MCF 10A (cell line): ENCODE measurements at places on chromosomes 13 and 19. TPM values are rescaled to one million over a fixed set of nuclear protein-coding genes. Genes with fewer than 3 reads are reported as not detected.

Gene ANGPTL4
- 12.6 and 32.8 TPM in 2 replicates for total RNA-seq

GRCh38 chr19:44840811-44841210 lies 5.3 kb upstream of the NECTIN2 start:
- no peak overlapping the region for H3K4me3 ChIP-seq
- H3K4me1 ChIP-seq: peaks cover 12% of the 10 kb centered on the region
- no peaks in the 10 kb centered on the region for H3K27me3 ChIP-seq
- DNase-seq: no peak
- no peak overlapping the region for H3K27ac ChIP-seq
- no peaks in the 10 kb centered on the region for H3K36me3 ChIP-seq

Gene C19orf67
- total RNA-seq: not detected in 2 replicates

Gene SULT2B1
- not detected in 2 replicates for total RNA-seq

DNA sequence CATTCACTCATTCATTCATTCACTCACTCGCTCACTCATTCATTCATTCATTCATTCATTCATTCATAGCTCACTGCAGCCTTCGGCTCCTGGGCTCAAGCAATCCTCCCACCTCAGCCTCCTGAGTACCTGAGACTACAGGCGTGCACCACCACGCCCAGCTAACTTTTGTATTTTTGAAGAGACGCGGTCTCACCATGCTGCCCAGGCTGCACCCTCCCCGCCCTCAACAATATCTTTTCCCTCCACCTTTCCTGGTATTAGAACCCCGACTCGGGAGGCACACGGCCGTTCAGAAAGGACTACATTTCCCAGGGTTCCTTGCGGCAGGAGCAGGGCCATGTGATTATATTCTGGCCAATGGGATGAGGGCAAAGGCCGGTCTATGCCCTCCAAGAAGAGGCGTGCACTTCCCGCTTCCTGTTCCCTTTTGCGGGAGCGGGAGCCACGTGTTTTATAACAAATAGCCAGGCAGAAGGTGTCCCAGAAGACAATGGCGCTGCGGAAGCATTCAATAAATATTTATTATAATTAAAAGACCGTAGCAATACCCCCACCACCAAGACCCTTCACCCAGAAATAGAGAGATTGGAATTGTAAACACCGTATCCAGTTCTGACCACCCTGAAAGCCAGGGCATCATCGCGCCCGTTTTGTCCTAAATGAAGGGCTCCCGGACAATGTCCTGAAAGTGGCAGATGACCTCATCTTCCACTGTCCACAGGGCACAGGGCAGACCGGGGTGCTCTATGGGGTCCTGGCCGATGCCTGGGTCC lies 15.9 kb downstream of the TICAM1 start:
- no peak overlapping the region for H3K27ac ChIP-seq
- H3K4me3 ChIP-seq: peak overlapping the region; percentile 29
- no peaks in the 10 kb centered on the region for H3K27me3 ChIP-seq
- peaks cover 47% of the 10 kb centered on the region for H3K36me3 ChIP-seq
- DNase-seq: peak; percentile 95

- peak overlapping the region; percentile 67 for H3K27ac ChIP-seq
- peak overlapping the region; percentile 83 for H3K4me3 ChIP-seq
- H3K4me1 ChIP-seq: peaks cover 18% of the 10 kb centered on the region
- no peaks in the 10 kb centered on the region for H3K36me3 ChIP-seq
- DNase-seq: peak; percentile 93
- no peaks in the 10 kb centered on the region for H3K27me3 ChIP-seq
Measured at GRCh38 chr19:6516659-6517291, 14.1 kb upstream of the TNFSF9 start.

DNA sequence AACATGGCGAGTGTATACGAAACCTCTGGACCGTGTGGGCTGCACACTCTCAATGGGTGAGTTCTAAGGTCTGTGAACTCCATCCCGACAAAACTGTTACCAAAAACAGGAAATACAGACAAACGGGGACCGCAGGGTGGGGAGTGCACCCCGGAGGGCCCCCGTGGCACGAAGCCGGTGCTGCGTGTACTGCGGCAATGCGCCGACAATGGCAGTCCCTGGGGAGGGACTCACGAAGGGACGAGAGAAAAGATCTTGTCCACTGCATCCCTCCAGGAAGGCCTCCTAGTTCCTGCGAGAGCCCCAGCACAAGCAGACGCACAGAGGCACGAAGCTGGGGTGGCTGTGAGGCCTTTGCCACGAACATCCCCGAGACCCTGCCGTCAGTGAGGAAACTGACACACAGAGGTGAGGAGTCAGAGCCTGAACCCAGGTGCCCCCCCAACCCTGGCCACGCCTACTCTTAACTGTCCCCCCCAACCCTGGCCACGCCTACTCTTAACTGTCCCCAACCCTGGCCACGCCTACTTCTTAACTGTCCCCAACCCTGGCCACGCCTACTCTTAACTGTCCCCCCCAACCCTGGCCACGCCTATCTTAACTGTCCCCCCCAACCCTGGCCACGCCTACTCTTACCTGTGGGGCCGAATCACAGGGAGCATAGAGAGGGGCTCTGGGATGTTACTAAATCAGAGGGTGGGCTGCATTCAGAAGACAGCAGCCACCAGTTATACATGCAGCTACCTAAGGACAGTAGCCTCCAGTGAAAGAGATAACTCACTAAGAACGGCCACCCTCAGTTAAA lies 4.2 kb downstream of the MED16 start:
- H3K27me3 ChIP-seq: no peaks in the 10 kb centered on the region
- no peak for DNase-seq
- H3K4me3 ChIP-seq: no peak overlapping the region
- H3K27ac ChIP-seq: no peak overlapping the region
- H3K36me3 ChIP-seq: peaks cover 45% of the 10 kb centered on the region
- peaks cover 10% of the 10 kb centered on the region for H3K4me1 ChIP-seq

- H3K36me3 ChIP-seq: peaks cover 7% of the 10 kb centered on the region
- no peaks in the 10 kb centered on the region for H3K4me1 ChIP-seq
- no peak overlapping the region for H3K4me3 ChIP-seq
- DNase-seq: no peak
- no peak overlapping the region for H3K27ac ChIP-seq
- no peaks in the 10 kb centered on the region for H3K27me3 ChIP-seq
Measured at GRCh38 chr19:16890461-16891184, 1.8 kb downstream of the F2RL3 start.

Gene VSTM2B
- not detected in 2 replicates for total RNA-seq

Gene ZNF528
- total RNA-seq: 16.0 and 21.6 TPM in 2 replicates

DNA sequence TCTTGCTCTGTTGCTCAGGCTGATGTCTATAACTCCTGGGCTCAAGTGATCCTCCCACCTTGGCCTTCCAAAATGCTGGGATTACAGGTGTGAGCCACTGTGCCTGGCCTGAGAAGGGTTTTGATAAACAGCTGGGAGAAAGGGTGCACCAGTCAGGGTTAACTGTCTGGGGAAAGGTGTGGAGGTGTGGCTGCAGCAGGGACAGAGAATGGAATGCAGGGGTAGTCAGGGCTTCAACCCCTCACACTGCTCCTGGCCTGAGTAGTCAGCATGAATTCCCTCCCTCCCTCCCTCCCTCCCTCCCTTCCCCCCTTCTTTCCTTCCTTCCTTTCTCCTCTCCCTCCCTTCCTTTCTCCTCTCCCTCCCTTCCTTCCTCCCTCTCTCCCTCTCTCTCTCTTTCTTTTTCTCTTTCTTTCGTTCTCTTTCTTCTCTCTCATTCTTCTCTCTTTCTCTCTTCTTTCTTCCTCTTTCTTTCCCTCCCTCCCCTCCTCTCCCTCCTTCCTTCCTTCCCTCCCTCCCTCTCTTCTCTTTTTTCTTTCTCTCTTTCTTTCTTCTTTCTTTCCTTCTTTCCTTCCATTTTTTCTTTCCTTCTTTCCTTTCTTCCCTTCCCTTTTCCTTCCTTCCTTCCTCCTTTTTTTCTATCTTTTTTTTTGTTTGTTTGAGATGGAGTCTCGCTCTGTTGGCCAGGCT lies 16.0 kb downstream of the MYO1F start:
- H3K4me1 ChIP-seq: no peaks in the 10 kb centered on the region
- no peaks in the 10 kb centered on the region for H3K36me3 ChIP-seq
- no peak overlapping the region for H3K4me3 ChIP-seq
- DNase-seq: no peak
- H3K27ac ChIP-seq: no peak overlapping the region

GRCh38 chr13:99059498-99060075 lies 81.7 kb upstream of the DOCK9 start:
- H3K36me3 ChIP-seq: peaks cover under 1% of the 10 kb centered on the region
- H3K27ac ChIP-seq: peak overlapping the region; percentile 59
- no peak for DNase-seq

DNA sequence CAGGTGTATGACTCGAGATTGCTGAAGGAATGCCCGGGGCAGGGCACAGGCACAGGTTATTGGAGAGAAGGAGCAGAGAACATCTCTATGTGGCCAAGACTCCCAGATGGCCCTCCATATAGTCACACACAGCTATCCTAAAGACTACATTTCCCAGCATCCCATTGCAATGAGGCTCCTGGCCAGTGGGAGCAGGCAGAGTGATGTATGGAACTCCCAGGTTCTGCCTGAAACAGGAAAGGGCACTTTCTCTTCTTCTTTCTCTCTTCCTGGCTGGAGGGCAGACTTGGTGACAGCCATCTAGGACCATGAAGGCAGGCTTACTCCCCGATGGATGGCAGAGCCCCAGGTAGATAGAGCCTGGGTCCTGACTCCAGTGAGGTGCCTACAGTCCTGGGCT lies 13.5 kb downstream of the PPP1R13L start:
- DNase-seq: no peak
- H3K27ac ChIP-seq: no peak overlapping the region
- H3K4me1 ChIP-seq: no peaks in the 10 kb centered on the region

GRCh38 chr19:23823952-23824389 lies 65.3 kb upstream of the ZNF681 start:
- H3K36me3 ChIP-seq: no peaks in the 10 kb centered on the region
- no peaks in the 10 kb centered on the region for H3K4me1 ChIP-seq
- no peak overlapping the region for H3K4me3 ChIP-seq
- DNase-seq: peak; percentile 16
- no peaks in the 10 kb centered on the region for H3K27me3 ChIP-seq

DNA sequence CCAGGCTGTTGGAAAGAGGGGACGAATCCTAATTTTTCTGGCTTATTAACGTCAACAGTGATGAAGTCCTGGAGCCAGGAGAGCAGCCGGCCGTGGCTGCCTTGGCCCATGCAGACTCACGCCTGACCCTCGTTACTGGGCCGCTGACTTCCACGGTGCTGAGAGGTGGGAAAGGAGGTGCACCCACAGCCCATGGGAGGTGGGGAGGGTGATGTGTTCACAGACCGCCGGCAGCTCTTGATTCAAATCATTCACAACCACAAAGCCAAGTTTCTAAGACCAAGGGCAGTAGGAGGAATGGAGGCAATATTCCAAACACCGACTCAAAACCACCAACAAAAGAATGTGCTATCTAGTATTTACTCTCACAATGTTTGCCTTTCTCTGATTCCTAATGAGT lies 24.3 kb downstream of the COL4A2 start:
- peaks cover 13% of the 10 kb centered on the region for H3K4me1 ChIP-seq
- H3K27me3 ChIP-seq: no peaks in the 10 kb centered on the region
- H3K27ac ChIP-seq: no peak overlapping the region
- H3K36me3 ChIP-seq: peaks cover 6% of the 10 kb centered on the region

DNA sequence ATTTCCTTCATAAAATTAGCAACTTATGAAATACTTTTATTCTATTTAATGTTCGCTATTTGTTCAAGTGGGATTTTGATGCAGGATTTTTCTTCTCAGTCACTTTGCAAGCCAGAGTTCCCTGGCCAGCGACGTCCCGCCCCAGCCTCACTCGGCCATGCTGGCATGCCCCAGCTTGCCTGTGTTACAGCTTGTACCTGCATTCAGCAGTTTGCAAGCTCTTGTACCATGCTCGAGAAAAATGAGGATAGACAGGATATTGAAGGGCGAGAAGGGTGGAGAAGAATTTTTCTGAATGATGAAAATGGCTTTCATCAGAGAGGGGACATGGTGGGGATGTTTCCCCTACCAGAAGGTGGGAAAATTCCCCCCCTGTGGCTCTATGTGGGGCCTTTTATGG lies 2180.2 kb upstream of the PCDH20 start:
- H3K27ac ChIP-seq: no peak overlapping the region
- no peaks in the 10 kb centered on the region for H3K27me3 ChIP-seq
- H3K36me3 ChIP-seq: no peaks in the 10 kb centered on the region
- H3K4me1 ChIP-seq: peaks cover 8% of the 10 kb centered on the region

- H3K4me3 ChIP-seq: peak overlapping the region; percentile 35
- H3K27ac ChIP-seq: no peak overlapping the region
- H3K27me3 ChIP-seq: peaks cover 82% of the 10 kb centered on the region
- DNase-seq: no peak
Measured at GRCh38 chr13:26759249-26759906, 1.2 kb downstream of the GPR12 start.
